ENCODE measurements at places on chromosomes 6 and 20. TPM values are rescaled to one million over a fixed set of nuclear protein-coding genes. Genes with fewer than 3 reads are reported as not detected.

GRCh38 chr6:4774296-4774695, 1.9 kb upstream of the CDYL start:
- no peak for DNase-seq

DNA sequence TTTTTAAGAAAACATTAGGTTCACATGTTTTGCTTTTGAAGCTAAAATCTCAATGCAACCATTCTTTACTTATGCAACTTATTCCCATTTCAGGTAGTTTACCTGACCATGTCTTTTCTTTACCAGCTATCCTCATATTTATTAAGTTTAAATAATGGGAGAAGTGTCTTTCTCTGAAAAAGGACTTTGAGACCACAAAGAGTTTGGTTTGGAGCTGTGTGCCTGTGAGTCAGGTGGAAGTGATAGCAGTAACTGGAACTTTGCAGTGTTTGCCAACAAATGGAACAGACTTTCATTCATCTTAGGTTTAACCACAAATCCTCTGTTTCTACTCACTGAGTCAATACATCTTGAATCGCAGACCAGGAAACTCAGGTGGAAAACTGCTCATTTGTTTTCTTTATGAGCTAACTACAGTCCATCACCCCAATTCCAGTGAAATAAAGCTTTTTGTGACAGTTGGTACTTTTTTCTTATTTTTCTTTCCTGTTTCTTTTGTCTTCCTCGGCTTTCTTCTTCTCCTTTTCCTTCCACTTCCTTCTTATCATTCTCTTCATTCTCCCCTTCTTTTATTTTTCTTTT, 148.3 kb upstream of the RIN2 start:
- no peak for DNase-seq

DNA sequence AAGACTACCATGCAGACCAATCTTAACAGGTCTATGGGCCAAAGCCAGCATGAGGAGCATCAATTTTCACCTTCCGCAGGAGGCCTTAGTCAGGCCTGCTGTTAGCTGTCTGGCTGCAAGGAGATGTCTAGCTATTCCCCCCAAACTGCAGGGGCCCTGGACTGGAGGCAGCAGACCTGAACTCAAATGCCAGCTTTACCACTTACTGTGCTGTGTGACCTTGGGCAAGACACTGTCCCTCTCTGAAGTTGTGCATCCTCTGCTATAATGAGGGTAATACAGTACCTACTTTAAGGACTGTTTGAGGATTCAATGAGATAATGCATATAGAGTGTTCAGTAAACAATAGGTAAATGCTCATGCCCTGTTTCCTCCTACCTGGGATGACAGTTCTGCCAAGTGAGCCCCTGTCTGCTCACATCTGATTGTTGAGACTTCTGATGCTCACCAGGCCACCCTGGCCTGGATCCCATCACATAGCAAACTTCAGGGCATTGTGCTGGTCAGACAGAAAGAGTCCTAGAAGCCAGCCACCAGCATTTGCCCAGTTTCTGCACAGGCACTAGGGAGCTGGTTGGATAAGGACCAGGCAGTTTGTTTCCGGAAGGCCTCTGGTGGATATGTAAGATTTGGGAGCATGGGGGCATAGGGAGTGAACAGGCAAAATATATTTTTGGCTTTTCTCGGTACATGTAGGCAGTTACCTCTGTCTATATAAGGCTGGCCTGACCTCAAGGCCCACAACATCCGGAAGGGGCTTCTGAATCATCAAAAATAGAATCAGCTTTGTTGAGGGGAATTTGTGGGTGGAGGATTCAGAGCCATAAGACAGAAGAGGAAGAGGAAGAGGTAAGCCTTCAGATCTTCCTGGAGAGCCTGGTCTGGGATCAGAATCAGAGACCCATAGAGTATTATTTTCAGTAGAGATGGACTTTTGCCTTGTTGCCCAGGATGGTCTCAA, 2.3 kb upstream of the OCSTAMP start:
- DNase-seq = no peak

DNA sequence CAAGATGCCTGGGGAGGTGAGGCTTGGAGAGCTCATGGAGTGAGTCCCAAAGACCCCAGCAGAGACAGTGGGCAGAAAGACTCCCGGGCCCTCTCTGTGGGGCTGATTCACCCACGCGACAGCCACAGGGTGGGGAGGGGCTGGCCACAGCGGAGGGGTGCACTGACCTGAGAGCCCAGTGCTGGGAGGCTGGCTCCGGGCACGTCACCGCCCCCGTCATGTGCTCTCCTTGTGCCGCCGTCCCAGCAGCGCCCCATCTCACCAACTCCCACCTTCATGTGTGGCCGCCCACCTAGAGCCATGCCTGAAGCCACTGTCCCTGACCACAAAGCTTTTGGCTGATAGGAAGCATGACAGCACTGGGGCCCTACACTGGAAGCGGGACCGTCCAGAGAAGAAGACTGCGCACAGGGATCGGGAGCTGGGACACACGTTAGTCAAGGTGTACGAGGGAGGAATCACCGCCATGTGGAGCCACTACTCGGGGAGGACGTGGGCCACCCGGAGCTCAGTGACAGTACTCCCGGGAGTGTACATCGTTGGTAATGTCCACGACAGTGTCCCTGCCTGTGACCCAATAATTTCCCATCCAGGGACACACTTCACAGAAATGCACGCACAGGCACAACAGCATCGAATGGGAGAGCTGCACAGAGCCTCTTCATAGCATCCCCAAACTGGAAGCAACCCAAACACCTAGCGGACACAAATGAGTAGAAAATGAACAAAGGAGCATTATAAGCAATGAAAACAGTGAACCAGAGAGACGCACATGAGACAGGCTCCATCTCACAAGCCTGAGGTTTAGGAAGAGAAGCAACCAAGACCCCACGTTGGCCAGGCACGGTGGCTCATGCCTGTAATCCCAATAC, 28.4 kb upstream of the FOXC1 start:
- no peak for DNase-seq

- no peak for DNase-seq
Measured at GRCh38 chr20:3157817-3158216, 1.8 kb downstream of the FASTKD5 start.

TAGAP gene
- total RNA-seq = 18.2 TPM

DNA sequence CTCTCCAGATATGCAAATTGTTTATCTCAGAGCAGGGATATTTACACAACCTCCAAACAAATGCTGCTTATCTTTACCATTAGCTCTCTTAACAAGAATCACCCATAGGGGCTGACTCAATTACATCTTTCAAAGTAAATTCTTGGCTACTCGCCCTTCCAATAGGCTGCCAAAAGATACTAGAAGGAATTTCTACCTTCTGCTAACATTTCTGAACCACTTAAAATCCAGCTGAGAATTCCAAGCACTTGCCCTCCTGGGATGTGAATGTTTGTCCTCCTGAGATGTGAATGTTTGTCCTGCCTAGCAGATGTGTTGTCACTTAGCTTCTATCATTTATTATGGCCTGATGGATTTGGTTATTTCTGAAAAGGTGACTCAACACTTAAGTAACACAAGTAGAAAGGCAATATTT, 388.0 kb downstream of the GJA1 start:
- DNase-seq = no peak

FAM209A gene
- total RNA-seq = not detected

- no peak for DNase-seq
Measured at GRCh38 chr6:5478380-5478779, 217.1 kb downstream of the FARS2 start.

DNA sequence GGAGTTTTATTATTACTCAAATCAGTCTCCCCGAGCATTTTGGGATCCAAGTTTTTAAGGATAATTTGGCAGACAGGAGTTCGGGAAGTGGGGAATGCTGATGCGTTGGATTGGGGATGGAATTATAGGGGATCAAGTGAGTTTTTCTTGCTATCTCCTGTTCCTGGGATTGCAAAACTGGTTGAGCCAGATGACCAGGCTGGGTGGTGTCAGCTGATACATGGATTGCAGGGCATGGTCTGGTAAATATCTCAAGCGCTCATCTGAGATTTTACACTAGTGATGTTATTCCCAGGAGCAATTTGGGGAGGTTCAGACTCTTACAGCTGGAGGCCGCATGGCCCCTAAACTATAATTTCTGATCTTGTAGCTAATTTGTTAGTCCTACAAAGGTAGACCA, 54.7 kb downstream of the ENPP1 start:
- DNase-seq = no peak

- DNase-seq = no peak
Measured at GRCh38 chr6:2038092-2038491, 207.3 kb downstream of the GMDS start.

RBPJL gene
- total RNA-seq = not detected

DNA sequence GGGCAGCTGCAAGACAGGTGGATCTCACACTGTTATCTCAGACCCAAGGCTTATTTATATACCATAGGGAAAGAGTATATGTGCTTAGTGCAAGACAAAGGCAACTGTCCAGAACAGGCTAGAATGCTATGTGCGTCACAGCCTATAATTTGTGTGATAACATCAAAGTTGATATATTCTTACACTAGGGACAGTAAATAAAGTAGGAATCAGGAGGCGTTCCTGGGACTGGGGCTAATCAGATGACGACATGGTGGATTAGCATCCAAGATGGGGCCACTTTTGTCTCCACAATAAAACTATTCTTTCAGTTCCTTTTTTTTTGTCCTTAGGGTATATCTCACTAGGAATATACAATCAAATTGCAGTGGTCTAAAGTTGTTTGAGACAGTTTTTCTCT, 54.9 kb upstream of the IER3 start:
- no peak for DNase-seq

- no peak for DNase-seq
Measured at GRCh38 chr20:10603971-10604864, 69.6 kb downstream of the JAG1 start.

GRCh38 chr20:46020555-46020954, 8.5 kb upstream of the SLC12A5 start:
- no peak for DNase-seq

DNA sequence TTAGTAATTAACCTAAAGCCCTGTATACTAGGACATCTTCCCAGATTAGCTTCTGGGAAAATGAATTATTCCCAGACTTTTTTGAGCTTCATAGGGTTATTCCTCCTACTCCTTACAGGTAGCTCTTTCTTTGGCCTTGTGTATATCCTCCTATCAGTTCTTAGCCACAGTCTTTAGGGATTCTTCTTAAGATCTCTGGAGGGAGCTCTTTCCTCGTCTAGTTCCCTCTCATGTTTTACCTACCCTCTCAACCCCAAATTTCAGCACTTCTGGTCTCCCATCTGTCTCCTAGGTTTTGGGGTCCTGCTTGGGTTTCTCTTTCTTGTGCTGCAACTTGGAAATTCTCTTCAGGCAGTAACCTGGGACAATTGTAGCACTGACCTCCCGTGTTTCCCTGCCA, 46.4 kb upstream of the SLC35B3 start:
- no peak for DNase-seq

- no peak for DNase-seq
Measured at GRCh38 chr20:38987777-38988176, 25.6 kb downstream of the DHX35 start.

GRCh38 chr20:49476016-49476355, 6.5 kb downstream of the KCNB1 start:
- DNase-seq = no peak

OXT gene
- not detected for total RNA-seq
